Stimulated activated CD4-positive, alpha-beta T cell treated with anti-CD3 and anti-CD28 coated beads, Interleukin-15, amount 100 ng/mL, for 24 hours (primary cell): ENCODE measurements at places on chromosomes 1 and 21.

DNA sequence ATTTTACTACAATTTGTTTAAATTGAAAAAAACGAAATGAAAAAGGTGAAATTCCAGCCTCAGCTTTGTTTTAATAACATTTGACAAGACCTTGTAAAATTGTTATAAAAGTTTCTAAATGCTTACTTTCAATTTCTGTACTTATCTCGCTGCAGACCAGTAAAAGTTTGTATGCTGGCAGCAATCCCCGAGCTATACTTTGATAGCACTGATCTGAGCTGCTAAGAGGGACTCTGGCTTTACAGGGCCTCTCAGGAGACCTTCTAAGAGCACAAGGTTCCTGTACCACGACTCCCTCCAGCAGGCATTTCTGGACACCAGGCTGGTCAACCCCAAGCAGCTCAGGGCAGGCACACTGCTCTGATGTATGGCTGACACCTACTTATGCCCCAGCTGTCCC, 13.1 kb downstream of the STMN1 start:
- DNase-seq: no peak

DNA sequence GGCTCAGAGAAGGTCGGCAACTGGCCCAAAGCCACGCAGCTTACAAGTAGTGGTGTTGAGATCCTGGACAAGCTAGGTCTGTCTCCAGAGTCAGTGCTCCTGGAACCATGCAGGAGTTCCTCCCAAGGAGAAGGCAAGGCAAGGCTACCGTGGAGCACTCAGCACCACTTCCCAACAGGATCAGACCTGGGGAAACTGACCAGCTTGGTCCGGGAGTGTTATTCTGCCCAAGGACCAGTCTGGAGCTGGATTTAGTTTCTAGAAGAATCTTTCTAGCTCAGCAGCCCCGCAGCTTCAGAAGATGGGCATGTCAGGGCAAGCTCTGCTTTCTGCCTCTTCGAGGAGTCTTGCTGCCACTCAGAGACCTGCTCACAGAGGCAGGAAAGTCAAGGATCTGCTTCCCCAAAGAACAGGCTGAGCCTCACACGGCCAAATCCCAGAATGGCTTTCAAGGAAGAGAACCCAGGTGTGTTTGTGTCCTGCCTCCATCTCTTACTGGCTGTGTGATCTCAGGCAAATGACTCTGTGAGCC, 302.8 kb downstream of the MATN1 start:
- no peak for DNase-seq

DNA sequence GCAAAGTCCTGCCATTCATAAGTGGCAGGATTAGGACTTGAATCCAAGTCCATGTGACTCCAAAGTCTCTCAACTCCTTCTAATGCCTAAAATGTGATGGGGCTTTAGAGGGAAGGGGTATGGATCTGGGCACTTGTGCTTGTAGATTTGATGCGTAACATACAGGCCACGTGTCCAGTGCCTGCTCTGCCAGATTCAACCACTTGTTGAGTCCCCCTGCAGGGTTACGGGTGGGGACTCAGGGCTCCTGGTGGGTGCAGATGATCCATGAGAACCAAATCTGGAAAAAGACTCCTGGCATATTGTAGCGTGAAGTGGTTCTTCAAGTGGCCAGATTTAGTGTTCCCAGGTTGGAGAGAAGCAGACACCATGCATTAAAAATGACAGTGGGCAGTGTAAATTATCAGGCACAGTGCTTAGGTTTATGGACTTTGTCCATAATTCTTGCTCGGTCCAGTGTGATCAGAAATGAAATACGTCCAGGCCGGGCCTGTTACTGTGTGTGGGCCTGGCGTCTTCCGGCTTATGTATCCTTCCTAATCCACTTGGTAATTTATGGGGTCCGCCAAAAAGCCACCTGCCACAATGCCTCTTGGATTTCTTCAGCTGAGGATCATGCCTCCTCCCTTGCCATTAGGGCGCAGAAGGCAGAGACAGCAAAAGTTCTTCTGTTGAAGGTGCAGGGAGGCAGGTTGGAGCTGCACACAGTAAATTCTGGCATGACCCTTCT, 51.2 kb upstream of the LRP8 start:
- no peak for DNase-seq

DNA sequence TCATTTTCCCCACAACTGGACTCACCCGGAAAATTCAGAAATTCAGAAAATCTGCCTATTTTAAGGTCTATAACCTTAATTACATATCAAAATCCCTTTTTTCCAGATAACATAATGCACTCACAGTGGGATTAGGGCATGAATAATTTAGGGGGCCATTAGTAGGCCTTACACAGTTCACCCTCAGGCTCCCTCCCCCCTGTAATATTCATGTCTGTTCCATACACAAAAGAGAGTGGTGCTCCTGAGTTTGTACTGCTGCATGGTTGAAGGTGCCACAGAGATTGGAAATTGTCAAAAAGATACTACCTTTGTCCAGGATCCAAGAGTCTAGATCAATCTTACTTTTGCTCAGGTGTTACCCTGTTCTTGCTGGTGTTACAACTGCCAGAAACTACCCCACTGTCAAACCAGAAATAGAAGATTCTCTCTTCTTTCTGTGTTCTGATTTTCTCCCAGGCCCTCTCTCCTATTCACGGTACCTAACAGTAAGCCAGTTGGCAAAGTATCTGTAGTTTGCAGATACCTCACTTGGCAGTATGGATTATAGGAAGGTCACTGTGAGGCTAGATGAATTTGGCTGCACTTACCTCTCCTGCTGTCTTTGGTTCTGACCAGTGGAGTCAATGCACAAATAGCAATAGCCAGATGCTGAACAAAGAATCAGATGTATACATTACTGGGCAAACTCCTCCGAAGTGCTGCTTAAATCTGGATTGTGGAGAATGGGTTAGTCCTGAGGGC, 53.2 kb downstream of the C1orf198 start:
- DNase-seq: no peak

- DNase-seq: no peak
Measured at GRCh38 chr21:15241997-15242736, 177.4 kb upstream of the NRIP1 start.

DNA sequence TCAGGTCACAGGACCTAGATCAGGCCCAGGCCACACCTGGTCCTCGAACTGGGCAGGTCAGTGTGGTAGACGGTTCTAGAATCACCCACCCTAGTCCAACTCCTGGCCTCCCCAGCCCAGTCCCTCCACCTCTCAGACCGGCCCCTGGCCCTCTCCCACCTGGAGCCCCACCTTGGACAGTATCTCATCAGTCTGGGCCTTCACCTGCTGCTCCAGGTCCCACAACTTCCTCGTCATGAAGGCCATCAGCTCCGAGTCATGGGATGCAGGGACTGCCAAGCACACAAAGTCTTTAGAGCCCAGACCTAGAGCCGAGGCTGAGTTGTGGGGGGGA, 8.7 kb downstream of the UBXN11 start:
- no peak for DNase-seq

DNA sequence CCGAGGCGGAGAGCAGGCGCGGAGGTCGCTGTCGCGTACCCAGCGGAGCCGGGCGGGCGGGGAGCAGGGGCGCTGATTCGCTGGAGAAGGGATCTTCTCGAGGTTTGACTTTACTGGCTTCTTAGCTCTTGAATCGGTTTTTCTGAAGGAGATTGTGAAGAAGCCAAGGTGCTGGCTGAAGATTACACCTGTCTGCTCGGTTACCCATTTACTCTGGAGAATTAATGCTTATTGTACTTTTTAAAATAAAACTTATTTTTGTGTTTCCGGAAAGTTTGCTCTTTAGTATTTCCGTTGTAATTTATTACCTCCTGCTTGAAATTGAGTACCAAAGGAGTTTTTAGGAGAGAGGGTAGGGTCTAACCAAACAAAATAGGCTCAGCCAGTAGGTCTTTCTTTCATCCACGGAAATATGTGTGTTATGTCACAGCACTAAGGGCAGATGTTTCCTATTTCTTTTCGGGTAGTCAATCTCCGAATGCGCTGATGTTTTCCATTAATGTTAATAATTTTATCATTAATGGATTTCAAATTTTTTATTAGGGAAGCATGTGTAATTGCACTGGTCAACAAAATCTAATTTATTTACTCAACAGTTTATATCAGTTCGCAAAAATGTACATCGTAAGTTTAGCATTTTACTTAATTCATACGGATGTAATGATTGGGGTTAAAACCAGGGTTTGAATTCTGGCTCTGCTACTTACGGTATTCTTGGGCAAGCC, 510 bp upstream of the GNG5 start:
- DNase-seq: no peak
